ENCODE measurements at places on chromosomes 16 and 17.

DNA sequence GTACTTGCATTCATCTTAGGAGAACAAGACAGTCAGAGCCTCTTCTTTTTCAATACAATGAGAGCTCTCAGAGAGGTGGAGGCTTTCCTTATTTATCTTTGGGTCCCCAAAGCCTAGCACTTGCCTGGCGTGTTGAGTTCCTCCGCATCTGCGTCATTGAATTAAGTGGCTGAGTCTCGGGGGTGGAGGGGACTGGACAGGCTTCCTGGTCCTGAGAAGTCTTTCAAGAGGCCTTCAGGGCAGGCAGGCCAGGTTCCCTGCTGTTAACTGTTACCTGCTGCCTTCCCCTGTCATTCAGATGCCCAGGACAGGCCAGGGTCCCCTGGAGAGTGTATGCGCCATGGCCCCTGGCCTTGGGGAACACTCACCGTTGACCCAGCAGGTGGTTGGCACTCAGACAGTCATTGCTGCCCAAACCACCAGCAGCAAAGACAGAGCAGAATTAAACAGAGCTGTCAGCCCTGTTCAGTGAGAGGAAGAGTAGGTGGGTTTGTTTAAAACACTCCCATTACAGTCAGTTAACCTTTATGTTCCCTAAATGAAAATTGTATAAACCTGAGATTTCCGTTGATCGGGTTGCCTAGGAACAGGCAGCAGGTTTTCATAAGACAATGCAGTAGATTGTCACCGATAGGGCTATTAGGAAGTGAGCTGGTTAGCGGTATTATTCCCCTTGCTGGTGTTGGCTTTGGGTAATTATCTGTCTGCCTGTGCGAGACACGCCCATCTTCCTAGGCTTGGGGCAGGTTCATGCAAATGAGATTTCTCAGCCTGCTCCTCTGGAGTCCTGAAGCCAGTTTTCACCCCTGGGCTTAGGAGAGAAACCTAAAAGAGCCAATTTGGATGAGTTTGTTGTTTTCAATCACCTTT is 132.7 kb downstream of the CCDC182 start:
- DNase-seq, result no peak

DNA sequence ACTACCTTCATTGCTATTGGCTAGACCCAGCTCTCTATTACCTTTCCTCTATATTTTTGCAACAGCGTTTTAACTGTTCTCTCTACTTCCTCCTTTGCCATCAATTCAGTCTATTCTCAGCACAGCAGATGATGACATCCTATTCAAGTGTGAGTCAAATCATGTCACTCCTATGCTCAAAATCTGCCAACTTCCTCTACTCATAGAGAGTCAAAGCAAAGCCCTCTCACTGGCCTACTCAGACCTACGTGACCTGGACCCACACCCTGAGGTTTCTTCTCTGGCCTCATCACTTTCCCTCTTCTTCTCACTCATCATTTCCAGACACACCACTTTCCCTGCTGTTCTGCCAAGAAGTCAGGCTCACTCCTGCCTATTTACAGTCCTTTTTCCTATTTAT is 289.0 kb upstream of the AXIN2 start:
- DNase-seq, result no peak

GRCh38 chr17:77322514-77323412 is 182.0 kb downstream of the SEC14L1 start:
- no peak for DNase-seq

DNA sequence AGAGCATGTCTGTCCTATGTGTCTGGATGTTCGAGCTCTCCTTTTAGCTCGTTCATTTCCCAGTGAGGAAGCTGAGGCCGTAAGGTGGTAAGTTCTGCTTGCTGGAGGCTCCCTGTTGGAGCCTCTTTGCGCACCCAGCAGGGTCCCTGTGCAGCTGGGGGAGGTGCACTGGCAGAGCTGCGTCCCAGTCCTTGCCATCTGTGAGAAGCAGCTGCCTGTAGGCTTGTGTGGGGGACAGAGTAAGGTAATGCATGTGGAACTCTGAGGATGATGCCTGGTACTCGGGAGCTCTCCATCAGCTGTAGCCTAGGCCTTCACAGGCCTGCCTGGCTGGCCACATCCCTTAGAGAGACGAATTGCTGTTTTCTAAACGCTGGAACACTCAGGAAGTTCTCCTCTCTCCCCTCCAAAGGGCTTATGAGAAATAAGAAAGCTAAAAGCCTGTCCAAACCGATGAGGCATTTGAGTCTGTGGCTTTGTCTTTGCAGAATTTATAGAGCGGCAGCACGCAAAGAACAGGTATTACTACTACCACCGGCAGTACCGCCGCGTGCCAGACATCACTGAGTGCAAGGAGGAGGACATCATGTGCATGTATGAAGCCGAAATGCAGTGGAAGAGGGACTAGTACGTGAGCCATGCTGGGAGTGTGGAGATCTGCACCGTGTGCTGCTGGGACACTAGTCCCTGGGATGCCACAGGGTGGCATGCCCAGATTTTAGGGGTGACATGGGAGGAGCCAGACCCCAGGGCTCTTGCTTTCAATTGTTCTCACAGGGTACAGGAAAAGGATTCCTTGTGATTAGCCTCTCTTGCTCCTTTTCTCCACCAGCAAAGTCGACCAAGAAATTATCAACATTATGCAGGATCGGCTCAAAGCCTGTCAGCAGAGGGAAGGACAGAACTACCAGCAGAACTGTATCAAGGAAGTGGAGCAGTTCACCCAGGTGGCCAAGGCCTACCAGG is 1.6 kb downstream of the NDUFB10 start:
- DNase-seq, result no peak

DNA sequence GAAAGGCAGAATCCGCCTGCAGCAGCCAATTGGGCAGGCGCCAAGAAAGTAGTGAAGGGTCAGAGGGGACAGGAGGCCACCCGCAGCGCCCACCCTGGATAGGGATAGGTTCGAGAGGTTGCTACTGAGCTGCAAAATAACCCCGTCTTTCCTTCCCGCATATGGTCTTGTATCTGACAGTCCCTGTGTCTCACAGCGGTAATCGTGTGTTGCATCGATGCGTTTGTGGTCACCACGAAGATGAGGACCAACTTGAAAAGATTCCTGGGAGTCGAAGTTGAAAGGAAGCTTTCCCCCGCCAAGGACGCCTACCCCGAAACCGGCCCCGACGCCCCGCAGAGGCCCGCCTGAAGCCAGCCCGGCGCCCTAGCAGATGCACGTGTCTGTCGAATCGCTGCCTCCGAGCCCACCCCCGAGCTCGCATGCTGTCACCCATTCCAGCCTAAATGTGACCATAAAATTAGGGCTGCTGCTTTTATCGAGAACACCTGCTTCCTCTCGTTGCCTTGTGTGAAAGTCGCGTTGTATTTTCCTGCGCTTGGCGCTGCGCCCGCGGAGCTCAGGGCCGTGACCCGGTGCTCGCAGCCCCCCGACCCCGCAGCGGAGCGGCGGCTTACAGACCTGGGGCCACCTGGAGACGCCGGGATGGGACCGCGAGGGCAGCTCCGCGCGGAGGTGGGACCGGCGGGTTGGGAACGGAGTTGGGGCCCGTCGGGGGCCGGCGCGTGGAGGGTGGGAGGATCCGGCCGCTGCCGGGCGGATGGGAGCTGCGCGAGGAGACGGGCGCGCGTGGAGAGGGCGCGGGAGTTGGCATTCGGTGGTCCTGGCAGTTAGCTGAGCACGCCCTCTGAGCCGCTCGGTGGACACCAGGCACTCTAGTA is at the start of gene CMTM2:
Gene CMTM2, plus strand, starts transcription at position 813 of the 881 bp plus-strand sequence. CDS start 145 bp downstream, outside the sequence.
- DNase-seq, result no peak

DNA sequence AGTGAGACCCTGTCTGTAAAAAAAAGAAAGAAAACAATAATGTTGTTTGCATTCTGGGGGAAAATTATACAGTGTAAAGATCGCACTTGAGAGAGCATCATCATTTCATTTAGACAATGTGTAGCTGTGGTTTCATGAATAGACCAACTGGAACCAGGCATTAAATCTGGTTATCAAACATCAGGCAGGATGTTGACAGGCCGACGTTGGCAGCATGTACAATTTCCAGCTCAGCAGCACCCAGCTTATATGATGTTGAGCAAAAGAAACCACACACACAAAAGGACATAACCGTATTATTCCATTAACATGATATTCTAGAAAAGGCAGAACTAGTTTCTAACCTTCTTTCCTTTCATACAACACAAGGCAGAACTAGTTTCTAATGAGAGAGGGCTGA is 5.8 kb downstream of the MARVELD3 start:
- DNase-seq, result no peak

- DNase-seq, result peak; percentile 62
These were observed 2.9 kb downstream of the RNASEK start for GRCh38 chr17:7014995-7015958.

GRCh38 chr16:13856398-13856797 is 63.6 kb upstream of the ERCC4 start:
- DNase-seq, result no peak

GRCh38 chr17:67637901-67638641 is 79.7 kb upstream of the NOL11 start:
- no peak for DNase-seq

DNA sequence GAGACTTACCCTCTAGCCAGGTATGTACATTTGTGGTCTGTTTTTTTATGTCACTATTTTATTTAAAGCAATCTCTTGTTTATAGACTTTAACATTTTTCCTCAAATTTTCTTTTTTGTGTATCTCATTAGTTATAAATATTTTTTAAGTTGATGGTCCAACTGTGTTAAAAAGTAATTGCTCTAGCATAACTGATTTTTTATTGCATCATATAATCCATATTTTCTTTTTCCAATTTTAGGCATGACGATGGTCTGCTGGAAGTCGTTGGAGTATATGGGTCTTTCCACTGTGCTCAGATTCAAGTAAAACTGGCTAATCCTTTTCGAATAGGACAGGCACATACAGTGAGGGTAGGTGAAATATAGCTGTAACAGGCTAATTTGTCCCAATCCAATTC is 27.9 kb downstream of the DGKE start:
- no peak for DNase-seq

- DNase-seq, result no peak
These were observed 2.1 kb upstream of the SMIM22 start for GRCh38 chr16:4792951-4793513.

GRCh38 chr17:46862949-46863348 is 11.6 kb downstream of the WNT9B start:
- DNase-seq, result no peak

DNA sequence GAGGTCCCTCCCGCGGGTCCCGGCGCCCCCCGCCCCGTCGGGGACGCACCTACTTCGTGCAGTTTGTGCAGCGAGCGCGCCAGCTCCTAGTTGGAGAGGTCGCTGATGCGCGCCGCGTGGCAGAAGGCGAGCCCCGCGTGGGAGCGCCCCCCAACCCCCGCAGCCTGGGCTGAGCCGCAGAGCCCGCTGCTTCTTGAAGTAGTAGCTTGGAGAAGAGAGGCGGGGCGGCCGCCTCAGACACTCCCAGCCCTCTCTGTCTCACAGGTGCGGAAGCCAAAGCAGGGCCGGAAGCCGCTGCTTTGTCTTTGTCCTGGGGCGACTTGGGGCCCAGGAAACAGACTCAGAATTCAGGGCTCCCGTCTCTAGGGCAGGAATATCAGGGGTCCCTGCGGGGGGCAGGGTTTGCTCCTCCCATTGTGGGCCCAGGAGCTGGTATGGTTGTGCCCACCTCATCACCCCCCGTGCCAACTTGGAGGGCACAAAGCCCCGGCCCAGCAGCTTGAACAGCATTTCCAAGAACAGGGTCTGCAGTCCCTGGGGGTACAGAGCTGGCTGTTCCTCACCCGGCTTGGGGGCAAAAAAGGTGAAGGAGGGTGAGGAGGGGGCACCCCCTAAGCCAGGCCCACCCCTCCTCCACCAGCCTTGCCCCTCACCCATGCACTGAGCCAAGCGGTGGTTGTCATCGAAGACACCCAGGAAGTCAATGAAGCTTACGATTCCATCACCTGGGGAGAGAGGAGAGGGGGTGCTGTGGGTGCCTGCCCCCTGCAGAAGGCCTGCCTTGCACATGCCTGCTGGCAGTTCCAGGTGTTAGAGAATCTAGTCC is 13.5 kb downstream of the SPATA32 start:
- DNase-seq, result peak; percentile 69

DNA sequence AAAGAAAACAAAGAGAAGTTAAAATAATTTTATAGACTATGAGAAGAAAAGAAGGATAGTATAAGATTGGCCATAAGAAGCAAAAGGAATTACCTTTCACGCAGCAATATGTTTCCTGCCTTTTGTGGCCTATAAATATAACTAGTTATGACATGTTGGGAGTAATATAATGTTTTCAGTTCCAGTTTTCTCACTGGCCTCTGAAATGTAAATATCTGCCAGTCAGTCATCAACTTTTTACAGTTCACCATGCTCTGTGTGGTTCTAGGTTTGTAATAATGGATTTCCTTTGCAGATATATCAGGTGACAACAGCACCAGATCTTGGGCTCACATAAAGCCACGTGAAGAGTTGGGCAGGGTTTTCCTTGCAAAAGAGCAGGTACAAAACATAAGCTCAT is 94.3 kb downstream of the ABCA8 start:
- DNase-seq, result no peak

DNA sequence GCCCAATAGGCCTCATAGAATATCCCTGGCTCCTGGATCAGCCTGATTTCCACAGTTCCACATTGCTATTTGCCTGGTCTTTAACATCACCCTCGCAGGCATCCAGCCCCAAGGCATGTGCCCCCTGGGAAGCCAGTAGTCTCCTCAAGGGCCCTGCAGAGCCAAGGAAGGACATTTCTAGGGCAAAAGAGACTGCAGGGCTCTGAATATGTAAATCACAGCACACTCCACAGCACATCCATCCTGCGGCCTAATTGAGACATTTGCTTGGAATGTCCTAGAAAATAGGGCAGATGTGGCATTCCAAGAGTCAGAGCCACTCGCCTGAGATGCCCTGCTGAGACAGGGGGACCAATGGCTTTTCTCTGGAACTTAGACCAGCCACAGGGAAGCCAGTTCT is 11.4 kb upstream of the C16orf78 start:
- no peak for DNase-seq

GRCh38 chr16:15961060-15961511 is 11.7 kb downstream of the ABCC1 start:
- DNase-seq, result peak; percentile 31

- no peak for DNase-seq
These were observed 36.2 kb upstream of the NAT9 start for GRCh38 chr17:74812109-74813009.

GRCh38 chr17:79657861-79658810 is 47.3 kb upstream of the RBFOX3 start:
- DNase-seq, result no peak

GRCh38 chr17:5509482-5509881 is 23.1 kb downstream of the MIS12 start:
- DNase-seq, result no peak

GRCh38 chr17:42819939-42820535 is 4.0 kb downstream of the BECN1 start:
- no peak for DNase-seq

DNA sequence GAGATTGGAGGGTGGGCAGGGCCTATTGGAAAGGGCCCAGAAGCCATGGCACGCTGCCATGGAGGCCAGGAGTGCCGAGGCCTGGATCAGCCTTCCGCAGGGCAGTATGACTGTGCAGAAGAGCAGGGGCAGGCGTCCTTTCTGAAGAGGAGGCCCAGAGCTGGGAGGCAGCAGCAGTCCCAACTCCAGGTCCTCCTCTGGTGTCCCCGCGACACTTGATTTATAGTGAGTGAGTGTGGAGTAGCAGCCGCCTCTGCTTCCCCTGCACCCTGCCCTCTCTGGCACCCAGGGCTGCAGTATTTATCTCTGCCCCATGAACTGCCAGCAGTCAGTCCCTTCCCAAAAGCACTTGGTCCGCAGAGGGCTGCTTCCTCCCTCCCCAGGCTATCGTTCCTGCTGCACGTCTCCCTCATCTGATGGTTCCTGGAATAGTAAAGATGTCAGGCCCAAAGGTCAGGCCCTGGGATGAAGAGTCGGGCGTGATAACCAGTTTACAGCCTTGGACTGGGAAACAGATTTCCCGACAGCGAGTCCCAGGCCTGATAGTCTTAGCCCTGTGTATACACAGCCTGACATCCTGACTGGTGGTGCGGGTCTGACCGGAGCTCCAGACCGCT is 32.9 kb downstream of the PGS1 start:
- no peak for DNase-seq

Data from activated CD8-positive, alpha-beta memory T cell treated with anti-CD3 and anti-CD28 coated beads for 1 hour (primary cell).